IPS-NIHi11 (cell line): ENCODE measurements at places on chromosomes 2 and 18.

GRCh38 chr2:209937893-209938292 lies 64.5 kb upstream of the RPE start:
- no peak for DNase-seq

- no peak for DNase-seq
Observed at GRCh38 chr18:59617468-59617932, 79.7 kb downstream of the CCBE1 start.

DNA sequence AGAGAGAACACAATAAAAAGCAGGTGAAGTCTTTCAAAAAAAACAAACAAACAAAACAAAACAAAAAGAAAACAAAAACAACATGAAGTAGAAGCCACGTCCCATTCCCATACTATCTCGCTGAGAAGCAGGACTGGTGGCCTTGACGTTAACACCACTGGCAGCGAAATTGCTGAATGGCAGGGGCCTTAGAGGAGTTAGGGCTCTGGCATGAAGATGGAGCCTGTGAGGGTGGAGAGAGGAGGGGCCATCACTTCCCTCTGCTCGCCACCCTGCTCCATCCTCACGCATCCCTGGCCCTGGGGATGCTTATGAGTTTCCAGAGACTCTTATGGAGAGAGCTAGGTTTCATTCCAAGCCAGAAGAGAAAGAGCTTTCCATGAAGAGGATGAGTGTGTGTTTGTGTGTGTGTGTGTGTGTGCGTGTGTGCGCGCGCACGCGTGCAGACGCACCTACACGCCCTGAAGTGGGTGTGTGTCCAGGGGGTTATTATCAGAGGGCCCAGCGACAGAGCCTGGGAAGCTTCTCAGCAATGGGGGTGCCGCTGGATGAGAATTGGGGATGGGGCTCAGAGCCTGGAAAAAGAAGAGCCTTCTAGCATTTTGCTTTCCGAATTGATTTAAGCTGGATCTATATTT lies 20.4 kb upstream of the IMPA2 start:
- no peak for DNase-seq

GRCh38 chr2:218354850-218355443 lies 1.7 kb upstream of the CATIP start:
- DNase-seq, result no peak

DNA sequence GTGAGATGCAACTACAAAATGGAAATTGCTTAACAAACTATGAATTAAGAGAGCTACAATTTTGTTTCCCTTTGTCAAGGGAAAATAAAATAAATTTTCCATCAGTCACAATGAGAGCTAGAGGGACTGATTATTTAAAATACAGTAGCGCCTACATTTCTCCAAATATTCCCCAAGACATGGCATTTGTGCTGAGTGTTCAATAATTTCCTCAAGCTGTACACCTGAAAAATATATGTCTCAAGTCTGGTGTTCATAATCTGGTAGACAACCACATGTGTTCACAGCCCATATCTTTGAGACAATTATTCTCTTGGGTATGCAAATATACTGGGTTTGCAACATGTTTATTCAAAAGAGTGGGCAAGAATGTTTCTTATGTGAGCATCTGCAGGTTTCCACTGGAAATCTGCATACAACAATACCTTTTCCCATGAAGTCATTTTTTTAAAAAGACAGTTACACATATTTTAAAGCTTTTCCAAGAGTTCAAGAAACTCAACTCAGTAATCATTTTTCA lies 240.1 kb upstream of the VRK2 start:
- no peak for DNase-seq

GRCh38 chr2:128978212-128978611 lies 659.5 kb upstream of the HS6ST1 start:
- peak; percentile 22 for DNase-seq

DNA sequence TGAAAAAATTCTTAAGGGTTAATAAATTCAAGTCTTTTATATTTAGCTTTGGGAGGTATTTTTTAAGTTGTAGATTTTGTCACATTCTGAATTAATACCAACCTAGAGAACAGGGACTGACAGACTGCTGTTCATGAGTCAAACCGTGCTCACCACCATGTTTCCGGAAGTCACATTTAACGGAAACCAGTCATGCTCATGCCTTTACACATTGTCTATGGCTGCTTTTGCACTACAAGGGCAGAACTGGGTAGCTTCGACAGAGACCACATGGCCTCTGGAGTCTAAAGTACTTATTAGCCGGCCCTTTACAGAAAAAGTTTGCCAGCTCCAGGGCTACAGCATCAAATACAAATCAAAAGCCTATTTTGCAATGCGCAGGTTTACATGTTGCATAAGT lies 33.3 kb downstream of the LONRF2 start:
- DNase-seq, result no peak

DNA sequence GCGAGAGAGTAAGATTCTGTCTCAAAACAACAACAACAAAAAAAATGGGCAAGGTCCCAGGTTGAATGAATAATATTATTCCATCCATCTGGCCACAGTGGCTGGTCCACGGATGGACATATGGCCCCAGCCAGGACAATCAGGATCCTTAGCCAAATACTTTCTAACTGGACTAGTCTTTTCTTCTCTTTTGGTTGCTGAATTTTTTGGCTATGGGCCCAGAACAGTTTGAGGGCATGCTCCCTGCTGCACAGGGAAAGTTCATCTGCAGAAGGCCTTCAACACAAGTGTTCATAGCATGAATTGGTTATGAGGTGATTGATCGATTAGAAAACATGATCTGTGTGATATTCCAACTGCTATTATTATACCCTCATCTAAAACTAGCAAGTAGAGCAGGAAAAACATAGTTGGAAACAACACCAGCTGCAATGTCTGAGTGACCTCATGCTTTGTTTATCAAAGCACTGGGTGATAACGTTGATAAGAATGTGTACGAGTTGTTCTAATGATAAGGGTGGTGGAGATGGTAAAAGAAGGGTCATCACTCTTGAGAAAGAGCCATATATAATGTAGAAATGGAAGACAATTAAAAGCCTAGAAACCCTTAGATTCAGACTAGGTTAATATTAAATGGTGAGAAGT lies 47.8 kb upstream of the RNF103 start:
- no peak for DNase-seq

GRCh38 chr2:85580206-85580605 lies 2.8 kb downstream of the VAMP8 start:
- no peak for DNase-seq

DNA sequence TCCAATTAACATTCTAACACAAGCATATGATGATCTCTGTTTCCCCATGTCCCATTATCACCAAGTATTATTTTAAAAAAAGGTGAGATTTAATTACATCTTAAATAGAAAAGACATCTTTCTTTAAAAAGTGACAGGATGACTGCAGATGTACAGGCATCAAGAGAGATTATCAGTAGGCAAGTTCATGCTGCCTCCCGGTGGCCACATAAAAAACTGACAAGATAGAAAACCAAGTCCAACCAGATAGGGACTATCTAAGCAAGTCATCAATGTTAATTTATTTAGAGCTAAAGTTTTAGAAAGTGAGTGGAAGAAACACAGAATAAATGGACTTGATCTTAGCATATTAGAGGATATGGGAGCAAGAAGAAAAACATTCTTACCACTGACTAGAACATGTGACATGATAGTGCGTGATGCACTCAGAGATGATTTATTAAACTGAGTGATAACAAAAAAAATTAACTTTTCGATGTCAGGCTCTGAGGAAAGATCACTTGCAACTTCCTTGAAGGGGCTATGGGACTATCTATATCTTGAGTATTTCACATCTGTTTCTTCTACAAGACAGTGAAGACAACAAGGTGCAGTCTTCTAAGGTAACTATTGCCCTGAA lies 5.4 kb upstream of the TDRD15 start:
- DNase-seq, result peak; percentile 33

GRCh38 chr2:19072161-19072560 lies 286.3 kb downstream of the OSR1 start:
- no peak for DNase-seq

DNA sequence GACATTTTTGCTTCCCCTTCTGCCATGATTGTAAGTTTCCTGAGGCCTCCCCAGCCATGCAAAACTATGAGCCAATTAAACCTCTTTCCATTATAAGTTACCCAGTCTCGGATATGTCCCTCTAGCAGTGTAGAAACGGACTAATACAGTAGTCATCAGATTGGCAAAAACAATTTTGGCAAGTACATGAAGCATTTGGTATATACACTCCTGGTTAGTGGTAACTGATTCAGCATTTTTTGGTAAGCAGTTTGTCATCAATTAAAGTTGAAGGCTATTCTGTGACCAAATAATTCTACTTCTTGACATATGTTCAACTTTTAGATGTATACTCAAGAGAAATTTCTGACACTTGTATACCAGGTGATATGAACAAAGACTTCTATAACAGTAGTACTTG lies 190.5 kb upstream of the STON1 start:
- DNase-seq, result no peak

- DNase-seq, result no peak
Observed at GRCh38 chr2:6831229-6831628, 34.5 kb downstream of the CMPK2 start.

DNA sequence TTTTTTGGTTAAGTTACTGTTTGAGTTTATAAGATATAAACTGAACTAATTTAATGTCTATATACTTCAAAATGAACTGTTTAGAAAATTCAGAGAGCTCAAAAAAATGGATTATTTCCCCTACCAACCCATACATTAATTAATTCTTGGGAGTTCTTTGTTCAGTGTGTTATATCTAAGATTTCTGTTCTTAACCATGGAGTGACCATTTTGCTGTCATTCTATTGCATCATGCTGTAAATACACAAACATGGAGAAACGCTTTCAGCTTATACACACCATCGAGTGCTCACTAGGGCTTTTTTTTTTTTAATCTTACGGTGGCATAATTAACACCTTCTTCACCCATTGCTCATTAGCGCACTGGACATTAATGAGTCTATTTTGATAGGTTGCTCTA lies 33.4 kb upstream of the TBR1 start:
- no peak for DNase-seq

DNA sequence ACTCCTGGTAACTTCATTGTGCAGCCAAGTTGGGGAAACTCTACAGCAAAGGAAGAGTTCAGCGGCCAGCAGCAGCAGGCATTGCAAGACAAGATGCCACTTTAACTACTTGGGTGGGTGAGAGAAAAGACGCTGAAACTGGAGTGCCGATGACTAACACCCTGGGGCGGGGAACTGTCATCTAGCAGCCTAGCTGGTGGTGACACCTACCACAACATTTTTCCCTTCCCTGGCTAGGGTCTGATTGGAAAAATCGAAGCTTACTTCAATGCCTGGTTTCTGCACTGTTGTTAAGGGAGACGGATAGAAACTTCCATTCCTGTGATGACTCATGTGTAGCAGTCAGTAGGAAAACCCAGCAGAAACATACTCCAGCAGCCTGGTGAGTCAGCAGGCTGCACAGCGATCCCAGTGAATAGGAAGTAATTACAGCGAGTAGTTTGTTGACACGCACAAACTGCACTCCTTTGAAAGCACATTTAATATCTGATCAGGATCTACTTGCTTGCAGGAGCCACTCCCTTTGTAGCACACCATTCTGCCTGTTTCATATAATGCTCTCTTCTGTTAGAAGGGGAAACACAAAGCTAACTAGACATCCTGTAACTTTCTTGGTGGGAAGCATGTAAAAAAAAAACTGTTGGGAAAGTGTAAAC lies 62.1 kb upstream of the MAPRE2 start:
- DNase-seq, result peak; percentile 59

DNA sequence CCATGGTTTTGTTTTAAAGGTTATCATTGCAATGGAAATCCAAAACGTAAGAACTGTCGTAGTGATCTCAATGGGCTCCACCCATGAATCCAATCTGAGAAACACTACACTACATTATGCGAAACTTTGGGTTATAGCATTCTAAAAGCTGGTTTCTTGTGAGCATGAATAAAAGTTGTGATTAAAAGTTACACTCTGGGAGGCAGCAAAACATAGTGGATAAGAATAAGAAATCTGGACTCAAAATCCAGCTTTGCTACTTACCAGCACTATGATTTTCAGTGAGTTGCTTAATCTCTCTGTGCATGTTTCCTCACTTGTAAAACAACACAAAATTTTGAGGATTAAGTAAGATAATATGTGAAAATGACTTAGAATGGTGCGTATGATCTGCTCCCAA lies 25.7 kb upstream of the THOC1 start:
- DNase-seq, result no peak

DNA sequence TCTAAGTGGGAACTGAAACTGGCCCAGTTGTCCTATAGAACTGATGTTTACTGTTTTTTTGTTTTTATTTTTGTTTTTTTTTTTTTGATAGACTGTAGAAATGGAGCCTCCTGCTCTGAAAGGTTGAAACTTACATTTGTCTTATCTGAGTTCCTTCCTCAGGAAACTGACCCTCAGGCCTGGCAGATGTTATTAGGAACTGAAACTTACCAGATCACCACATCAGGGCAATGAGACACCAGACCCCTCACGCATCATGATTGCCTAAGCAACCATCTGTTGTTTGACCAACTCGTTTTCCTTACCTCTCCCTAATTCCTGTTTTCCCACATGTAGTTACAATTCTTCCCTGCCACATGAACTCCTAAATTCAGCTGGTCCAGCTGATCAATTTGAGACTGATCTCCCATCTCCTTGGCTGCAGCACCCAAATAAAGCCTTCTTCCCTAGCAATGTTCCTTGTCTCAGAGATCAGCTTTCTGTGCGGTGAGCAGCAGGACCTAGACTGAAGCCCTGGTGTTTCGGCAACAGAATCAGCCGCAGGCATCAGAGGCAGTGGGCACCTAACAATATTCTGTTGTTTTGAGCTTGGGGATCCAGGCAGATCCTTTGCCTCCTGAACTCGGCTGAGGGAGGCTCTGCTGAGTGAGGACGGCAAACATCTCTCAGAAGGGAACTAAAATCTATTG lies 96.8 kb downstream of the MSH2 start:
- no peak for DNase-seq

- no peak for DNase-seq
Observed at GRCh38 chr2:239295377-239296019, 105.3 kb downstream of the HDAC4 start.

DNA sequence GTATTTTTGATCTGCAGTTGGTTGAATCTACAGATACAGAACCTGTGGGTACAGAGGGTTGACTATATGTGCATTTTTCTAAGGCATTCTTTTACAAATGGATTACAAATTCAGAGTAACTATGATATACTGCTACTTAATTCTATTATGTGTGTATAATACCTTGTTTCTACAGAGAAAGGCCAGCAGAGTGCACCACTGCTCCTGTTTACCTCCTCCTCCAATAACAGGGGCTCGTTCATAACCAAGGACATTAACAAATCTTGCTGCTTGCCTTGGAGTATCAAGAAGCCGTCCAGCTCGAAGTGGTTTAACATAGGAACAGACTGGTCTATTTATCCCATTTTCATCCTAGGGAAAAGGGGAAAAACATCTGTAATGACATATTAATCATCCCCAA lies 16.4 kb downstream of the CEP76 start:
- DNase-seq, result no peak

GRCh38 chr2:230503798-230504197 lies 87.8 kb downstream of the SP100 start:
- DNase-seq, result no peak

- no peak for DNase-seq
Observed at GRCh38 chr18:70522183-70522680, 233.4 kb downstream of the SOCS6 start.

DNA sequence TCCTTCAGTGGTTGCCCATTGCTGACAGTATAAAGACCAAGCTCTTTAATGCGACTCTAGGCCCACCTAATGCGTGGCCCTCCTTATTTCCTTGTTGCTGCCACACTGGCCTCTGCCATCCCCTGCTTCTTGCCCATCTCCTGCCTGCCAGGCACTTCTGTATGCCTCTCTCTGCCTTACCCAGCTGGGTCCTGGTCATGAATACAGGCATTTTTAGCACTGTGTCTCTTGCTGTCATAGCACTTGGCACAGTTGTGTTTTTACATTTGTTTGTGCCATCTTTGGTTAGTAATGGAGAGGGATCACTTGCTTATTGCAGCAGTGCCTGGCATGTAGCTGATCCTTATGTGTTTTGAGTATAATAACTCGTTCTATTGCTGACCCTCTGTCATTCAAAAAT lies 38.7 kb downstream of the MAP4K4 start:
- no peak for DNase-seq
